Fibroblast of lung (primary cell): ENCODE measurements at places on chromosomes 16 and 17. TPM values are rescaled to one million over a fixed set of nuclear protein-coding genes. Genes with fewer than 3 reads are reported as not detected.

TBC1D3G gene
- not detected in 2 replicates for total RNA-seq

ARHGDIG gene
- total RNA-seq, result 0.77 and 1.3 TPM in 2 replicates

IL17C gene
- not detected in 2 replicates for total RNA-seq

ANKS3 gene
- 26.2 and 26.3 TPM in 2 replicates for total RNA-seq

CLDN9 gene
- not detected in 2 replicates for total RNA-seq

ANKRD40CL gene
- under 0.01 TPM in 1 of 2 replicates, not detected in the other for total RNA-seq

DHRS7C gene
- total RNA-seq, result not detected in 2 replicates

SMTNL2 gene
- total RNA-seq, result 0.99 and 1.5 TPM in 2 replicates

SOX9 gene
- 4.1 and 5.4 TPM in 2 replicates for total RNA-seq

TP53TG3B gene
- not detected in 2 replicates for total RNA-seq

ITGAX gene
- under 0.01 TPM in 2 replicates for total RNA-seq

SNF8 gene
- total RNA-seq, result 84.2 and 85.5 TPM in 2 replicates

PRR35 gene
- total RNA-seq, result not detected in 2 replicates

DNA sequence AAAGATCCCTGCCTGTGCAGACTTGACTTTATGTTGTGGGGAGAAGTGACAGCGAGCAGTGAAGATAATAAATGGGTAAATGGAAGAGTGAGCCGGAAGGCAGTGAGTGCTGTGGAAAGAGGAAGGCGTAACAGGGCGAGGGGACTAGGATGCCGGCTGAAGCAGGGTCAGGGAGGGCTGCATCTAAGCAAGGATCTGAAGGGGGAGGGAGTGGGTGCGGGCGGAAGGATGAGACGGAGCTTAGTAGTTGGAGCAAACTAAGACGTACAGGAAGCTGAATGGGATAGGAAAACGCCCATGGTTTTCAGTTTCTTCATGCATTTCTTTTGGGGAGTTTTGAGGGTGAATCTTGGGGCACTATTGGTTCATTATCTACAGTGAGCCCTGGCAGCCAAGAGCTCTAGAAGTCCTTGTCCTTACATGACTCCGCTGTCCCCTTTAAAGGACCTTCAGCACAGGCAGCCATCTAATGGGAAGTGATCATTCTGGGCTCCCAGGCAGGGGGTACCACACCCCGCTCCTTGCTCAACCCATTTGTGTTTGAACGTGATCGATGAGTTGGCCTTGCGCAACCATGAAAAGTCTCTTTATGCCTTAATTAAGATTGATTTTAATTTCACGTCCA lies 10.4 kb upstream of the NAT9 start:
- no peak for DNase-seq

- DNase-seq, result no peak
These were observed 2.2 kb downstream of the UBALD1 start for GRCh38 chr16:4612474-4612931.

DNA sequence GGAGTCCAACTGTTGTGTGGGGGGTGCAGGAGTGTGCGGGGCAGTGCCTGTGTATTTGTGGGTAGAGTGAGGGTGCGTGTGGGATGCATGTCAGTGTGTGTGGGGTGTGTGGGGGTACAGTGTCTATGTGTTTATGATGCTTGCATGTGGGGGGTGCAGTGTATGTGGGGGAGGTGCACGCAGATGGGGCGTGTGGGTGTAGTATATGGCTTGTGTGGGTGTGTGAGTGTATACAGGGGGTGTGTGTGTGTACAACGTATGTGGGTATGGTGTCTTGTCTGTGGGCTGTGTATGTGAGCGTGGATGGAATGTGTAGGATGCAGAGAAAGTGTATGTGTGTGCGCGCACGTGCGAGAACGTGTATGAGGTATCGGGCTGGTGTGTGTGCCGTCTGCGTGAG lies 160.4 kb downstream of the ZFHX3 start:
- DNase-seq, result no peak

DNA sequence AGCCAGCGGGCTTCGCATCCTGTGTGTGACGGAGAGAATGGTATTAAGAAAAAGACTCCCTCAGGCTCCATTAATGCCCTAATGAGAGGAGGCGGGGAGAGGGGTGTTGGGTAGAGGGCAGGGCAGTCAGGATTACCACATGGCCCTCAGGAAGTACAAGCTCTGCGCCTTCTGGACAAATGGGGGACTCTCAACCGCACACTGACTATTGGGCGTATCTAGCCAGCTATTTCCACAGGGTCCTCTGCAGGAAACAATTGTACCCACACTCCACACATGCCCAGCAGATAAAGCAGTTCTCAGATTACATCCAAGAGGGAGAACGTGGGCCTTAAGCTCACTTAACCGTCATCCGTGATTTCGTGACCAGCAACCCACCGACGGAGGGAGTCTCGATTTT lies 14.7 kb downstream of the NXN start:
- no peak for DNase-seq

DNA sequence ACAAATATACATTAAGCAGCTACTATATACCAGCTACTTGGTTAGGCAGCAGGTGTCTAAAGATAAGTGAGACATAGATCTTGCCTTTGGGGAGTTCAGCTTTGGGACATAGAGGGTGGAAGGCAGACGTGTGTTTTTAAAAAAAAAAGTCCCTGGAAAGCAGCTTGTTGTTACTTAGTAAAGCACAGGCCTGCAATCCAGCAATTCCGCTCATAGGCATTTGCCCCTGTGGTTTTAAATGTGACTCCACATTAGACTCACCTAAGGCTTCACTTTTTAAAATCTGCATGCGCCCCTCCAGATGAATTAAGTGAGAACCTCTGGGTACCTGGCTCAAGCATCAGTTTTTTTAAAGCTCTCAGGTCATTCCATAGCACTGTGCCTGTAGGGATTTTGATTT lies 7.2 kb upstream of the MLYCD start:
- DNase-seq, result no peak

DNA sequence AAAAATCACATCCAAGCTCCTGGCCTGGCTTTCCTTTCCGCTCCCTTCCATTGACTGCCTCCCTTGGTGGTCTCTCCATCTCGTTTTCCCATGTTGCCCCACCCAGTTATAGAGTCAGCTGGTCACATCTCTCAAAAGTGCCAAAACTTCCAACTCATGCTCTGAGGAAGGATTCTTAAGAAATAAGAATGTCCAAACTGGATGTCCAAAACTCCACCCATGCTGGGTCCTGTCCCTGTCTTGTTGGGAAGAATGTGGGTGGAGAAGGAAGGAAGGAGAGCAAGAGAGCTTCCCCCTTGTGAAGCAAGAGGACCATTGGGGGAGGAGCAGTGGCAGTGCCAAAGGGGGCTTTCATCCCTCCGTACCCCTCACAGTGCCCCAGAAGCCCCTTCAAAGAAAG lies 44.6 kb upstream of the MAP3K14 start:
- DNase-seq, result no peak

DNA sequence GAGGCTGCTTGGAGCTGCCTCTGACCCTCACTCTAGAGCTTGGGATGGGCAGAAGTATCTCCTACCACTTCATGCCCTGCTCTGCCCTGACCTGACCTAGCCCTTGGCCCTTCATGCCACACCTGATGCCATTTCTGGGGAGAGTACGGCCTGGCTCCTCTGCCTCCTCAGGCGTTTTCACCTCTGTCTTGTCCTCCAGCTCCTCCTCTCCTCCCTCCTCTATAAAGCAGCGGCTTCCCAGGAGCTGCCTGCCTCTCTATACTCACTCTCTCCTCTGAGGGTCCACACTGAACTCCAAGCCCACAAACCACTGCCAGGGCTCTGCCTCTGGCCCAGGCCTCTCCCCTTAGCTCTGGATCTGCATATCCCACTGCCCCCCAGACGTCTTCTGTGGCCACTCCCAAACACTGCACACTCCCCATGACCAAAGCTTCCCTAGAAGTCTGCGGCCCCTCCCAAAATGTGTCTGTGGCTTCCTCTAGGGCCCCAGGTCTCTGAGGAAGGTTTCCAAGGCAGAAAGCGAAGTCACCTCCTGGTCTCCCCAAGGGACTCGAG lies 52.6 kb downstream of the PITPNM3 start:
- no peak for DNase-seq

- peak; percentile 11 for DNase-seq
These were observed 7.2 kb downstream of the UBFD1 start for GRCh38 chr16:23564575-23565363.

GRCh38 chr17:80826346-80826954 lies 165.2 kb upstream of the CHMP6 start:
- no peak for DNase-seq

DNA sequence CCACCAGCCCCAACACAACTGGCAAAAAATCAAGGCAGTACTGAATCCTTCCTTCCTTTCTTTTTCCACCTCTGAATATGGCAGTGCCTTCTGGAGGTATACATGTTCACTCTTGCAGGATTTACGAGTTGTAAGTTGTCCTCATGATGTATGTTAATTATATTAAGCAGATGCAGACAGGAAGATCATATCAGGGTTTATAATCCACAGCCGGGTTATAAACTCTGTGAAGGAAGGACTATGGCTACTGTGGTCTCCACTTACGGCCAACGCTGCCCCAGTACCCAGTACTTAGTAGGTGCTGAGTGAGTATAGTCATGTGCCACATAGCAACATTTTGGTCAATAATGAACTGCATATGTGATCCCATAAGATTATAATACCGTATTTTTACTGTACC lies 19.6 kb upstream of the IRX5 start:
- DNase-seq, result no peak

- DNase-seq, result no peak
These were observed 27.8 kb upstream of the C16orf78 start for GRCh38 chr16:49345829-49346228.

DNA sequence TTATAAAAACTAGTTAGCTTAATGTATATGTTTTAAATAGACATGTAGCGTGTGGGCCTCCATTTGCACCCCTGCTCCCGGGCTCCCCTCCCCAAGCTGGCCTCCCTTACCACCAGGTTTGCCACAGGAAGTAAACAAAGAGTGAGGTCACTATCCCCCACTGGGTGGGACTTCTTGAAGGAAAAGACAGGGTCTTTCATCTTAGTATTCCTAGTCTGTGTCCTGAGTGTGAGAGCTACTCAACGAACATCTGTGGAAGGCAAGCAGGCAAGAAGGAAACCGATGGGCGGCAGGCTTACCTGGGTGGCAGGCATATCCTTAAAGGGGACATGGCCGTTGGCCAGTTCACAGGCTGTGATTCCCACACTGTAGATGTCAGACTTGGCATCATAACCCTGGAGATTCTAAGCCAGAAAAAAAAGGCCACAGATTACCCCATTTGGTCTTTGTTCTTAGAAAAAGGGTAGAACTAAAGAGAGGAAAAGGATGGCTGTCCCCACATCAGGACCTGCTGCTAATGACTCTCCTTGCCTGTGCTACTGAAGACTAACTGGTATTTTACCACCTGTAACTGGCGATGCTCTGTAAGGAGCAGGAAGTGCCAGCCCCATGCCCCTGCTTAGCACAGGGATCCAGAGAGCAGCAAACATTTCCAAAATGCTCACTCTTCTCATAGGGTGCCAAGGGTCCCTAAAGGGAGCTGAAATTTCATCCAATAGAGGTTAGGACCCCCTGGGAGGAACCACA lies 6.6 kb upstream of the LIMD2 start:
- DNase-seq, result no peak

DNA sequence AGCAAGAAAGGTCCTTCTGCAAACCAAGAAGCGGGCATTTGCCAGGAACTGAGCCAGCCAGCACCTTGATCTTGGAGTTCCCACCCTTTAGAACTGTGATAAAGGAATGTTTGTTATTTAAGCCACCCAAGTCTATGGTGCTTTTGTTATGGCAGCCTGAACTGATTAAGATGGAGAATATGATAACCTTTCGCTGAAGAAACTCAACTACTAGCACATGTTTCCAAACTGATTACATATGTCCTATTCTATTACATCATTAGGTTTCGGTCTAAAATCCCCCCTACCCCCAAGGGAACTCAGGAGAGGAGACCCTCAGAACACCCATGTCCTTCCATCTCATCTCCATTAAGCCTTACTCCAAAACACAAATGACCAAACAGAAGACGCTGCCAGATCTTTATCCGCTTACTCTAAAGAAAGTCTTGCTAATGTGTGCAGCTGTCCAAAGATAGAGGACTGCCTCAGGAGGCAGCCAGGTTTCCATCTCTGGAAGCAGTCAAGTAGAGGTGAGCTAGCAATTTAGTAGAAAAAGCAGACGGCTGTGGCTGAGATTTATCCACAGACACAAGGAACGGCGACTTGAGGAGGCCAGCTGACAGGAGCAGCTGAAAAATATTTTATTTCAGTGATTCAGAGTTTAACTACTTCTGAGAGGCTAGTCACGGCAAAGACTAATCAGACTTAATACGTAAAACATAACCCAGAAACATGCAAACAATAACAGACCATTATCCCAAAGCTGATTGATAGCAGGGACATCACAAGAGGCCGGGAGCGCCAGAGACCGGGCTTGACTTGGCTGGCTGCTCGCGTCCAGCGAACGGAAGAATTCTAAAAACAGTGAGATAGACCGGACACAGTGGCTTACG lies 611.4 kb upstream of the CDH5 start:
- DNase-seq, result peak; percentile 43

DNA sequence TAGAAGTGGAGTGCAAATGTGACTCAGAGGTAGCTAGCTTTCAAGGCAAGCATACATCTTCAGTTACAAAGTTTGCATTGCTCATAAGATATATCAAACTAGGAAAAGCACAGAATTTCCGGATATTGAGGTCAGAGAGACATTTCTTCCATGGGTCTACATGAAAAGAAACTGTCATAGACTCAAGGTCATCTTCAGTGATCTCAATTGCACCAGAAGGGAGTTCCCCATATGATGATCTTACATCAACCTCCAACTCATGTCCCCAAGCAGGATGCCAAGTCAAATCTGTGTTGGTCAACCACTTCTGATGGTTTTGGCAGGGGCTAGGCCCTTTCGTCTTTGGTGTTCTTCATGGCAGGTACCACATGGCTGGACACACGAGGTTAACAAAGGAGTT lies 459.9 kb upstream of the MAF start:
- DNase-seq, result no peak

GRCh38 chr16:79659344-79659743 lies 58.8 kb upstream of the MAF start:
- no peak for DNase-seq

- no peak for DNase-seq
These were observed 2.5 kb downstream of the CORO1A start for GRCh38 chr16:30185683-30186421.

DNA sequence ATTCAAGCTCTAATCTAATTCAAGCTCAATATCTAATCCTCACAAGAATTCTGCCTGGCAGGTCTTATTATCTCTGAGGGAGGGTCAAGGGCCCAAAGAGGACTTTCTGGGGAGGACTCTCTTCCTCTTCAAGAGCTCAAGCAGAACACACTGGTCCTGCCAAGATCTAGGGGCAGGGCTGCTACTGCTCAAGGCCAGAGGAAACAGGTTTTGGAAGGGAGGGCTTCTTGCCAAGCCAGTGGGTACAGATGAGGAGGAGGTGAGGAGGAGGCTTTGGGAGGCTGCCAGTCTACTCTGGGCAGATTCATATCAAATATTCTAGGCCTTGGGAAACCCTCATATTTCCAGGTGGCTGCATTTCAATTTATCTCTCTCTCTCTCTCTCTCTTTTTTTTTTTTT lies 51.8 kb upstream of the IL34 start:
- no peak for DNase-seq
